Thoracic aorta (tissue), 2 donors: ENCODE measurements at places on chromosomes 11 and 22. TPM values are rescaled to one million over a fixed set of nuclear protein-coding genes. Genes with fewer than 3 reads are reported as not detected.

DNA sequence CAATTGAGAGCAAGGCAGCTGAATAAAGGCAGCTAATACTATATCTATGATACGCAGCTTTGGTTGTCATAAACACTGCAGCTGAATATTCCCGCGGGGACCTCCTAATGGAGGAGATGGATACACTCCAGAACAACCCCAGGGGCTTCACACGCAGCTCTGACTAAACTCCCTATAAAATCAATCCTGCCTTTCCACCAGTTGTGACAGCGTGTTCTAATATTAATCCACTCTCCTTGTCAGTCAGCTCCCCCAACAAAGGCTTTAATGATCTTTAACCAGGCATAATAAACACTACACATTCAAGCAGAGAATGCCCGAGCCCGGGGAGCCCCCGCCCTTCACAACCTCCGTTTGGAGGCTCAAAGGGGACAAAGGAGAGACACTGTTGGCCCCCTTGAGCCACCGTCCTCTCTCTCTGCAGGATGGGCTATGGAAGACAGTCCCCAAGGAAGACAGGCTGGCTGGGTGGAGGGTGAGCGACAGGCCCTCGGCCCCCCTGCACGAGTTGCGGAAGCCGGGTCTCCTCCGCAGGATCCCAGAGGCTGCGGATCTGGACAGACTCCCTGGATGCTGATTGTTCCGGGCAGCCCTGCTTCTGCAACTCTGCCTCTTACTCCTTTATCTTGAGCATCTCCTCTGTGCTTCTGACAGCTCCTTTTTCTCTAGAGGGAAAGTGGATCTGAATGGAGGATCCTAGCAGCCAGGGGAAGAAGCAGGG lies 565.2 kb downstream of the BUD13 start:
- DNase-seq = no peak

GRCh38 chr11:74391193-74391592 lies 7.0 kb downstream of the PGM2L1 start:
- no peak for DNase-seq

DNA sequence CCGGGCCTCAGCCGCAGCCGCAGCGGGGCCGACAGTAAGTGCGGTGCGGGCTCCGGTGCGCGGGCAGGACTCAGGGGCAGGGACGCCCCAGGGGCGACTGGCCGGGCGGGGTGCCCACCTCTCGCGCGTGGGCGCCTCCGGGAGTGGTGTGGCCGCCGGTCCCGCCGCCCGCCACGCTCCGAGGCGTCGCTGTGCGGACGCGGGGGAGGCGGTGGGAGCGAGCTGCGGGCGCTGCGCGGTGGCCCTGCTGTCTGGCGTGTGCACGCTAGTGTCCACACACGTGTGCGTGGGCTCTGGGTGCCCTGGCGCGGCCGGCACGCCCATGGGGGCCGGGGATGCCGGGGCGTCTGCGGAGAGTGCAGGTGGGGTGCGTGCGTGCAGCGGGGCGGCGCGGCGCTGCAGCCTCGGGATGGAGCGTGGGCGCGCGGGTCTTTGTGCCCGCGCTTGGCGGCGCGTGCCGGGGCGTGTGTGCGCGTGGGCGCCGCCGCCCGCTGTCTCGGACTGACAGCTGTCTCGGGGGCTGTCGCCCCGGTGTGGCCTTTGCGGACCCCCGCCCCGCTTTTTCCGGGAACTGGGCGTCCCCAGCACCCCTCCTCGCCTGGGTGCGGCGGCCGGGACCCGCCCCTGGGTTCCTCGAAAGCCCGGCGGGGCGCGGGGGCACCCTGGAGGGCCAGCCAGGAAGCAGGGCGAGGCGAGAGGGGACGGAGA lies 804 bp downstream of the KCNK4 start:
- DNase-seq = no peak

DNA sequence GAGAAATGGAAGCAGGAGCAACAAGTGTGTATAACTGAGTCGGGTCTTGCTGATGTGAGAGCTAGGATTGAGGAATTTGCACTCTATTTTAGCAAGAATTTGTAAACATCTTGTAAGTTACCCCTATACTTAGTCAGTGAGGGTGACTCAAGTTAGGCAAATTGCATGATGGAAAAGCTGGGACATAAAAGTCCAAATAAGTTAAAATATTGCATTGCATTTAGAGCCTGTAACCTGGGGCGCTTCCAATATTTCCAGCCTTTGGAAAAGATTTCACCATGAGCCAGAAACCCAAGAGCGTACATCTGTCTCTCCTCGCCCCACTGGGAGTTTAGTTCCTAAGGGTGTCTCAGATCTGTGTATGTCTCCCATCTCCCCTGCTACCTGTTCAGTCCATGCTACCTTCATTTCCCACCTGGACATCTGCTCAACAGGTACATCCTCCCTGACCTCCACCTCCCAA lies 37.0 kb upstream of the ACCSL start:
- DNase-seq = no peak

- DNase-seq = no peak
These were observed 116.2 kb upstream of the NTM start for GRCh38 chr11:131254254-131254653.

DNA sequence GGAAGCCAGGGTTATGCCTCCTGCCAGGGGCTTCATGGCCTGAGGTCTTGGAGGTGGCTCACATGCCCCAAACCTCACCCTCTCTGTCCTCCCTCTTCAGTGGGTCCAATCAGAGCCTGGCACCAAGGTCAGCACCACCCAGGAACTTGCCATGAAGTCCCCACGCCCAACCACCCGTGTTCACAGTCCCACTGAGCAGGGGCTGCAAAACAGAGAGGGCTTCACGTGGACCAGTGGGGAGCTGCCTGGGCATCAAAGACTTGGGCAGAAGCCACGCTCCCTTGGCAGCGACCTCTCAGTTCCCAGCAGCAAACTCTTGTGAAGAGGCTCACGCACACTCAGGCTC lies 425.8 kb upstream of the B3GAT1 start:
- no peak for DNase-seq

GRCh38 chr11:20042811-20043341 lies 117.4 kb downstream of the DBX1 start:
- DNase-seq = no peak

GRCh38 chr11:73386016-73386415 lies 9.8 kb downstream of the RELT start:
- DNase-seq = no peak

GRCh38 chr11:102177126-102177525 lies 66.9 kb downstream of the YAP1 start:
- no peak for DNase-seq

DNA sequence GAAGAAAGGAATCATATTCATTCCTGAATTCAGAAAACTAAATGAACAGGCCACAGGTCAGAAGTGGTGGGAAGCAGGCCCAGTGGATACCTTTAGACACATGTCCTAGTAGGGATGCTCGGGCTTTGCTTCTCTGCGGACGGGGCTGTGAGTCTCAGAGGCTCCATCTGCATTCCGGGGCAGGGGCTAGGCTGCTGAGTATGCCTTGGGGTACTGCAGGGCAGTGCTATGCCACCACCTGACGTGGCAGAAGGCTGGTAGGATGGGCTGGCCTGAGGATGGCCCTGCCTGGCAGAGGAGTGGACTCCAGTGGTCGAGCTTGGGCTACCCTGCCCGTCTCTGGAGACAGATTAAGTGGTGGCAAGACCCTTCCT lies 9.6 kb downstream of the C22orf23 start:
- DNase-seq = no peak

DNA sequence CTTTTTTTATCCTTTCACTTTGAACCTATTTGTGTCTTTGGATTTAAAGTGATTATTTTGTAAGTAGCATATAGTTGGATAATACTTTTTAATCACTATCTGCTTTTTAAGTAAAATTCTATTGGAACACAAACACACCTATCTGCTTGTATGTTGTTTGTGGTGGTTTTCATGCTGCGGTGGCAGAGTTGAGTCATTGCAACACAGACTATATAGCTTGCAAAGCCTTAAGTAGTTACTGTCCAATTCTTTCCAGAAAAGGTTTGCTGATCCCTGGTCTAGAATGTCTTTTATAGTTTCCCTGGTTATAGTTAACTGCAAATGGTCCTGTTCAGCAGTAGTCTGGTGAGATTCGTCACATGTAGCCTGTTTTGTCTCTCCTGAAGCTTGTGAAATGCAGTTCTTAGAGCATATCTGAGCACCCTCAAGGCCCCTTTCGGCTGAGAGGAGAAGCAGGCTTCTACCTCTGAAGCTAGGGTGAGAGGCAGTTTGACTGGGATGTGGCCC lies 21.5 kb downstream of the SHANK3 start:
- no peak for DNase-seq

- DNase-seq = no peak
These were observed 28.4 kb downstream of the CDON start for GRCh38 chr11:126034039-126034932.

DNA sequence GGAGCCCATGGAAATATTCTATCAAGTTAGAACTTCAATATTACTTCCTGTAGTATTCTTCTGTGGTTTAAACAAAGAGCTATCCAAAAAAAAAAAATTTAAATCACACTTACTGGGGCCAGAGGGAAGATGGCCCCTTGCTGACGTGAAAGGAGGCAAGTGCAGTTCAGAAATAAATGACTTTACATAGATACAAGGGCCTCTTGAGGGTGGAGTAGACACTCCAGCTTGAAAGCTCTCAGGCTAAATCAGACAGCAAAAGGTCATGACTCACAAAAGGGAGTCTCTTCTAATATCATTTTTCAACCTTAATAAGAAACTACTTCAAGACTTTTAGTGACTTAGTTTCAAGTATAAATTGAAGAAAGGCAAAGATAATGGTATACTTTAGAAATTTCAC lies 1160.3 kb downstream of the FAM181B start:
- no peak for DNase-seq

DNA sequence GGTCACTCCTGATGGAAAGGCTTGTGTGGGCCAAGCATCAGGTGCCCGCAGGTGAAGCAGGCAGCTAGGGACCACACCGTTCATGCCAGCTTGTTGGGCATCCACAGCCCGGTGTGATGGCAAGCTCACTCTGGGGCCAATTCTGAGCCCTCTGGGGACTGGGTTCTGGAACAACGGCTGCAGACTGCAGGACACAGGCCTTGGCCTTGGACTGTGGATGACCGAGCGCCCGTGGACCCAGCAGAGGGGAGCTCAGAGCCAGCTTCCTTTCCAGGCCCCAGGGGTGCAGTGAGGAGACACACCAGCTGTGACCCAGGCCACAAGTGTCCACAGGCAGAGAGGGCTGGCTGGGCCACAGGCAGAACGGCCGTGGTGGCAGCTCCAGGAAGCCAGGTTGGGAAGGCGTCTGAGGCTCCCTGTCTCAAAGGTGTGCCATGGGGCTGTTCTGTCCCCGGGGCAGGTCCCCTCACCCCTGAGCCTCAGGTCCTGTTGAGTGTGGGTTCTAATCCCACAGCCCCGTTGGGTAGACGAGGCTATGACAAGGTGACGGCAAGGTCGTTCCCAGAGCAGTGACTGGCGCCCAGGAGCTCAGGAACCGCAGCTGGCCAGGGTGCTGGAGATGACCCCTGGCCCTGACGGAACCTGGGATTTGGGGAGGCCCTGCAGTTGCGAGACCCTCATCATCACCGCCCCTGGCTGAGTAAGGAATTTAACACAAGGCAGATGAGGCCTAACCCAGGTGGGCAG lies 1079.4 kb downstream of the BRD1 start:
- DNase-seq = no peak

DNA sequence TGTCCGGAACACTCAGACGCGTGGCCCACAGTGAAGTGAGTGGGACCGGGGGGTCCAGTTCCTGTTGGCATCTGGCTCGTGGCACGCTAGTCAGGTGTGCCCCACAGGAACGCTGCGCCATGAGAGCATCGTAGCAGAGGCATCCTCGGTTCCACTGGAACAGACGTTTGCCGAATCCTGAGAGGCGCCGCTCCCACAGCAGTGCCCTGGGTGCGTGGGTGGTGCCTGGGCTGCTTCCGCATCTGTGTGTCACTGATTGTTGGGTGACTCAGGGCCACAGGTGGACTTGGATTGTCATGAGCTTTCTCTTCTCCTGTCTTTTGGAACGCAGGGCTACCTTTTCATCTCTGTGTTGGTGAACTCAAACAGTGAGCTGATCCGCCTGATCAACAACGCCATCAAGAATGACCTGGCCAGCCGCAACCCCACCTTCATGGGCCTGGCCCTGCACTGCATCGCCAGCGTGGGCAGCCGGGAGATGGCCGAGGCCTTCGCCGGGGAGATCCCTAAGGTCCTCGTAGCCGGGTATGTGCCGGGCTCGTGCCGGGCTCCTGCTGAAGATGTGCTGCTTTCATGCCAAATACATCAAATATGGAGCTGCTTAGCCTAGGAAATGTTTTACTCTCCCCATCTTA lies 46.2 kb downstream of the AP2A2 start:
- no peak for DNase-seq

DNA sequence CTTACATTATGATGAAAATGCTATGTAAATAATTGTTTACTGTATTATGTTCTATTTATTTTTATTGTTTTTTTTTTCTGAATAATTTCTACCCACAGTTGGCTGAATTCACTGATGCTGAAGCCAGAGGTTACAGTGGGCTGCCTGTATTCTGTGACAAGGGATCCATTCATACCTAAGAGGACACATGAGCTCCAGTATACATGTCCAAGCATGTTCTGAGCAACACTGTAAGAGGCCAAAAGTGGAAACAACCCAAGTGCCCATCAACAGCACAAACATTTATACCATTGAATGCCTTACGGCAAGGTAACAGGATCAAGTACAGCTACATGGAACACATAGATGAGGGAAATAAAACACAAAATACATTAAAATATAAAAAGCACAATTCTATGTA lies 1.4 kb upstream of the SRSF8 start:
- DNase-seq = no peak

GRCh38 chr11:29623144-29623722 lies 393.6 kb downstream of the KCNA4 start:
- DNase-seq = no peak

DNA sequence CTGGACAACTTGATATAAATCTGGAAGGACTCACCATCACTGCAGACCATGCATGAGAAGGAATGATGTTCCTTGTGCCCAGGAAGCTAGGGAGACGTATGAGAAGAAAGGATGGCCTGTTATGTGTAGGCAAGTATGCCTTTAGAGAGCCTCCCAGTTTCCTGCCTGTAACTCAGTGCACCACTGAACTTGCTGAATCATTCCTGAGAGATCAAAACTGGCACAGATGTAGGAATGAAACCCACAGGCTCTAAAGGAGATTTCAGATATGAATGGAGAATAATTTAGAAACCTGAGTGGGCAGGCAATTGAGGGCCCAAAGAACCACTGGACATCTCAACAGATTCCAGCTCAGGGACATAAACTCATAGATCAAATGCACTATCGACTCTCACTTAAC lies 38.4 kb upstream of the PRSS23 start:
- no peak for DNase-seq

- no peak for DNase-seq
These were observed 50.4 kb upstream of the C11orf87 start for GRCh38 chr11:109371444-109372176.

HIC2 gene
- 8.2 TPM for total RNA-seq

RBM7 gene
- 10.0 TPM for total RNA-seq

DGKZ gene
- 68.2 TPM for total RNA-seq

OR5AN1 gene
- total RNA-seq = not detected

GAB4 gene
- not detected for total RNA-seq

GP1BB gene
- total RNA-seq = 13.1 TPM
